ENCODE measurements at places on chromosomes 1 and 21.

DNA sequence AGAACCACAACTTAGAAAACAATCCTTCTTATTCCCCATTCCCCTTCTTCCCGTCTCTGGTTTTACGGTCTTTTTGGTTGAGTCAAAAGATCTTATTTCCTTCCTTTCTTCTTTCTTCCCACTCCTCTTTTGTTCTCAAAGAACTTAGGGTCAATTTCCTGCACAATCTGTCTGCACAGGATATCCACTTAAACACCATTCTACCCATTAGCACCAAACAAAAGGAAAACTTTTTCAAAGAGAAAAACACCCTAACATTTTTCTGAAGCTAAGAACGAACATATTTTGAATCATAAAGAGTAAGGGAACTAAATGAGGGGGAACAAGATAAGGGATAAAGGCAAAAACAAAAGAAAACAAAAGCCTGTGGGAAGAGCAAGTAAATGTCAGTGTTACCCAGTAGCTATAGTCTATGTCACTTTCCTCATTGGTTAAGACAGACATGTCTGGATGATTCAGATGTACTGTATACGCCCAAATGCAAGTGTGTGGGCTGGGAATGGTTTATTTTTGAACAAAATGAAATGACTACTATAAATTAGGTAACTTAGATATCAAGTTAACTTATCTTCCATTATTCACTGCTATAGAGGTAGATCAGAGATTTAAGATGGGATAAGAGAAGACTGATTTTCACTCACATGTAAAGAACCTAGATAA, 59.9 kb downstream of the TOR3A start:
- no peak for DNase-seq

DNA sequence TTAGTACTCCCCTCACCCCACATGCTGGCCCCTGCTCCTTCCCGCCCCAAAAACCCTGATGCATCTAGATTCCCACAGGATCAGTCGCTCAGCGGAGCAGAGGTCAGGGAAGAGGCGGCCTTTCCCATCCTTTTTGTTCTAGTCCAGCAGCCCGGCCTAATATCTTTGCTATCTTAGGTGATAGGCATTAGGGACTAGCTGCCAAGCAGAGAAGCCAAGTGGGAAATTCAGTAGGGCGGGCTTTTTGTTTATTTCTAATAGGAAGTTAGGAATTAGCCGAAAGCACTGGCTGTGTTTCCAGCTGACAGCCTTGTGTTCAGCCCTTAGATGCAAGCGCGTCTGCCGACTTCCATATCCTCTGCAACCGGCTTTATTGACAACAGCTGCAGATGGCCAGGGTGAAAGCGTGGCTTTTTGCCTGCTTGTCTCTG, 59.0 kb upstream of the BCAR3 start:
- DNase-seq, result no peak

- no peak for DNase-seq
Observed at GRCh38 chr21:18545908-18546307, 142.3 kb upstream of the TMPRSS15 start.

GRCh38 chr1:205294934-205295333, 26.6 kb downstream of the NUAK2 start:
- DNase-seq, result no peak

DNA sequence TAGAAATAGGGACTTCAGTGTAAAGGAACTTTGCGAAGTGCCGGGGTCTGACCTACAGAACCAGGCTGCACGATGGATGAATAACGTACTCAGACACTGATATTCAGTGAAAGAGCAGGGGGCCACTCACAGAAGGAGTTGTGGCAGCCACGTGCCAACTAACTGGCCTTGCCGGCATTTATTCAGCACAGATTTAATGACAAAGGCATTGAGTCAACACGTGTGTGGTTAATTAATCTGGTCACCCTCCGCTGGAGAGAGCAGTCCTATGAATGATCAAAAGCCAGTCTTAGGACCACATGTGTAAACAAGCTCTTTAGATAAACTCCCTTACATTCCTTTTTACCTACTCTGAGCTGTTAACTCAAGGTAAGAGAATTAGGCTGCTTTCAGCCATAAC, 6.2 kb upstream of the B3GALT2 start:
- no peak for DNase-seq

DNA sequence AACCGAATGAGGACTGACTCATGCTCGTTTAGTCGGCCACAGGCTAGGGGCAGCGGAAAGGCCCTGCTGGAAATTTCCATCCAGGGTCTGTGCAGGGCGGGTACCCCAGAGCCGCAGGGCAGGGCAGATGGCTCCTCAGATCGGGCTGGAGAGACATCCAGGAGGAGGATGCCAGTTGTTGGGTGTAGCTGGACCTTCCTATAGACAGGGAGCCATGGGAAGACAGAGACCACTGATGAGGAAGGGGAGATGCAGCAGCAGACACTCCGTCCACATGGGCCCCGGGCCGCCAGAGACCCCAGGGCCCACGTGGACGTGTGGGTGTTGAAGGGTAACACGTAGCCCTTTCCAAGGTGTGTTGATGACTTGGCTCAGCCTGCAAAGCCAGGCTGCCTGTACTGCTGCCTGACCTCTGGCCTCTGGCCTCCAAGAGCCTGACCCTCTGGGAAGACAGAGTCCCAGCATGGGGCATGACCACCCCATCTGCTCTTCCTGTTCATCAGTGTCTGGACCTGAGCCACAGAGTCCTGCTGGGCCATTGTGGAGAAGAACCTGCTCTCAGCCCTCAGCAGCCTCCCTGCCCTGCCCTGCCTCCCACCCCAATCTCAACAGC, 4.8 kb downstream of the GNG4 start:
- no peak for DNase-seq

- DNase-seq, result no peak
Observed at GRCh38 chr1:41381692-41382479, 20.7 kb downstream of the FOXO6 start.
